ENCODE measurements at places on chromosomes 16 and 17.
A peak's percentile ranks its signal among the peaks of the same experiment; 100 is the strongest.

DNA sequence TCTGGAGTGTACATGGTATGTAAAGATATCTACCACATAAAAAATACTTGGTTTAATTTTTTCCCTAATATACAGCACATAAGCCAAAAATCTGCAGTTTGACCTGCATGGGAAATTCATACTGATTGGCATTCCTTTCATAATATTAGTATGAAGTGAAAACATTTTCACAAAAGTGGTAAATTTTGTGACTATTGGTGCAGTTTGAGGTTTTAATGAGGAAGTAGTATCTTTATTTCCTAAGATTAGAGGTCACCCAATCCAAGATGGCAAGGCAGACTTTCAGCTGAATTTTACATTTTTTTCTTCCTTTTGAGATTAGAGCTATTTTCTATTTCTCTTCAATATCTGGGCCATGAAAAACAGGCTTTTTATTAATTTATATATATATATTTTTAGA, 21.2 kb downstream of the METTL9 start:
- no peak for DNase-seq

- DNase-seq: no peak
Observed at GRCh38 chr17:2591040-2591640, 2.3 kb upstream of the PAFAH1B1 start.

GRCh38 chr17:17531156-17531555, 35.0 kb upstream of the RASD1 start:
- DNase-seq: no peak

GRCh38 chr17:62627904-62628633, 599 bp downstream of the MRC2 start:
- peak; percentile 43 for DNase-seq

GRCh38 chr17:14307560-14308024, 6.7 kb downstream of the HS3ST3B1 start:
- DNase-seq: no peak

GRCh38 chr17:63989622-63990345, 8.4 kb upstream of the PRR29 start:
- DNase-seq: no peak

DNA sequence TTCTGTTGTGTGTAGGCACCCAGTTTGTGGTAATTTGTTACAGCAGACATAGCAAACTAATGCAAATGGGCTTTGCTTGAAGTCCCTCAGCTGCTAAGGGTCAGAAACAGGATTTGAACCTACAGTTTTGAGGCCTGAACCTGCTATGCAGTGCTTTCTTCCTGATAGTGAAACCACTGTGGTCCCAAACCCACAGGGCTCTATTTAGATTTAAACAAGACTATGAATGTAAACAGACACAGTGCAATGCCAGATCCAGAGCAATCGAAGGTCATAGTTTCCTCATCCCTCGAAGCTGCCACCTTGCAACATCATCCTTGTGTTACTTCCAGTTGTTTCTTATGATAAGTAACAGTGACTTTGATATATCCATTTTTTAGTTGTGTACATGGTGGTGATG, 630.2 kb downstream of the WWOX start:
- no peak for DNase-seq

DNA sequence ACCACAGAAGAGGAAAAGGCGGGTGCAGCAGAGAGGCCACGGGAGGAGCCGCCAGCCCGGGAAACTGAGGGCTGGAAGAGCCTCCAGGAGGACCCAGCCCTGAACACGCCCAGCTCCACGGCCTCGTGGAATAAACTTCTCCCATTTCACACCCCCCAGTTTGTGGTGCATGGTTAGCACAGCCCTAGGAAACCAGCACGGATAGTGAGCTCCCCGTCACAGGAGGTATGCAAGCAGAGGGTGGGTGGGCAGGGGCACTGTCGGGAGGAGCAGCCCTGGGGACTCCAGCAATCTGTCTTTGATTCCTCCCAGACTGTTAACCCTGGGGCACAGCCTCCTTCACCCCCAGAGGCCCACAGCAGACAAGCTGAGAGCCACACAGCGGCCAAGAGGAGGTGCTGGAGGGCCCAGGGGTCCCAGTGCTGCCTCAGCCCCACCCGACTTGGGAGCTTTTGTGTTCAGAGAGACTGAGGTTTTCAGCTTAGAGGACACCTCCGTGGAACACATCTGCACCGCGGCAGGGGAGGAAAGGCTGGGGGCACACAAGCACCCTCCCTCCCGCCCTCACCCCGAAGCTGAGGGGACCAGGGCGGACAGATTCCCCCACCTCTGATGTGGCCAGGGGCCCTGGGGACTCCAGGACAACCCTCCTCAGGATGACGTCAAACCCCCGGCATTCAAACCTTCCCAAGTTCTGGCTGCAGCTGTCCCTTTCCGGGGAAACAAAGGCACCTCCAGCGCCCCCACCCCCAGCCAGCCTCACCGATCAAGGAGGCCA, 1.7 kb upstream of the IL17C start:
- DNase-seq: no peak

GRCh38 chr16:71885261-71885650, 1.3 kb upstream of the ZNF821 start:
- DNase-seq: no peak

- DNase-seq: no peak
Observed at GRCh38 chr17:38568845-38569510, 36.8 kb downstream of the SRCIN1 start.

DNA sequence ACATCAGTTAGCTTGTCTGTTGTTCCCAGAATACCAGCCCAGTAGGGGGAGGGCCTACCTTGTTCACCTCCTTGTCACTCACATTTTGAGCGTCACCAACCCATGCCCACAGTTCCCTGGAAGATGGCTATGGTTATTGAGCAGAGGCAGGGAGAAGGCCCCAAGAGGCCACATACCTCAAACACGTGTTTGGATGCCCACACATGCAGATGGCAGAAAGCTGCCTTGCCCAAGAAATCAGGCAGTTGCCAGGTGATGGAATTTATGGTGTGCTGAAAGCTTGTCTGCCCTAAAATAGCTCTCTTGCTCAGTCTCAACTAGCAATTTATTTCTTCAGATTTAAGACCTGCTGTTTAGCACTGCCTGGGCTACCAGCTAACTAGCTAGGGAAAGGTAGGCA, 16.5 kb upstream of the CMTM4 start:
- DNase-seq: no peak

DNA sequence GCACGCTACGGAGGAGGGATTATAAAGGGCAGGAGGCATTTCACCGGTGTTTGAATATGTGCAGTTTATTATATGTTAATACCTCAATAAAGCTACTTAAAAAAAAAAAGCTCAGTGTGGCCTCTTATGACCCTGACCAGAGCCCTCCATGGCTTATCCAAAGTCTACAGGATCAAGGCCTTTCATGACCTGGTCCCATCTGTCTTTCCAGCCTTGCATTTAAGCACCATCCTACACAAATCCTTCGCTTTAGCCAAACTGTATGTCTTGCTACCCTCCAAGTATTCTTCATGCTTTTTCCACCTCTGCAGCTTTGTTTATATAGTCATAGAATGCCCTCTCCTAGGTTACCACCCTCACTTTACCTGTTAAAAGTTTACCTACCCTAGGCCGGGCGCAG, 6.5 kb downstream of the MFSD6L start:
- DNase-seq: no peak

DNA sequence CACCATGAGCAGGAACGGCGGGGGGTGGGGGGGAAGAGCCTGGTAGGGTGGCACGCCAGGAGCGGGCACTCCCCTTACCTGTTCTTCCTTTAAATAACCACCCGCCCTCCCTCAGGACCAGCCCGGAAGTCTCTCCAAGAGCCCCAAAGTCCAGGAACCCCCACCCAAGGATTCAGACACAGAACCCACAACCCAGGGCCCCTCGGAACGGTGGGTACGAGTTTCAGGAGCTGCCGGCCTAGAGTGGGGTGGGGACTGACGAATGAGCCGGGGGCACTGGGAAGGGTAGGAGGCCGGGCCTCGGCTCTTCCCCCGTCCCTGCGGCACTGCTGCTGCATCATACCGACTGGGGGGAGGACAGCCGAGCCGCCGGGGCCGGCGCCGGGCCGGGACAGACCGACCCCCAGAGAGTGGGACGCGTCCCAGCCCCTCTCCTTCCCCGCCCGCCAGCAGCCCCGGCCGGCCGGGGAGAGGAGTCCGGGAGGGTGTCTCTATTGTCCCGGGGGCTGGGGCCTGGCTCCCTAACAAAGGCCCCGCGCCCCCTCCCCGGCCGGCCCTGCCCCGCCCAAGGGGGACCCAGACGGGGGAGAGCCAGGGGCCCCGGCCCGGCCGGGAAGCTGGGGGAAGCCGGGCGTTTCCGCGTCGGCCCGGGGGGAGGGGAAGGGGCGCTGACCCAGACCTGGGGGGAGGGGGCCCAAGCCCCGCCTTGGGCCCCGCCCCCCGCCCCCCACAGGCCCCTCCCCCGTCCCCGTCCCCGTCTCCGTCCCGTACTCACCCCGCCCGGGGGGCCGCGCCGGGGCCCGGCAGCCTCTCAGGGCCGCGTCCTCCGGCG, 747 bp downstream of the ATXN7L3 start:
- DNase-seq: peak; percentile 46

DNA sequence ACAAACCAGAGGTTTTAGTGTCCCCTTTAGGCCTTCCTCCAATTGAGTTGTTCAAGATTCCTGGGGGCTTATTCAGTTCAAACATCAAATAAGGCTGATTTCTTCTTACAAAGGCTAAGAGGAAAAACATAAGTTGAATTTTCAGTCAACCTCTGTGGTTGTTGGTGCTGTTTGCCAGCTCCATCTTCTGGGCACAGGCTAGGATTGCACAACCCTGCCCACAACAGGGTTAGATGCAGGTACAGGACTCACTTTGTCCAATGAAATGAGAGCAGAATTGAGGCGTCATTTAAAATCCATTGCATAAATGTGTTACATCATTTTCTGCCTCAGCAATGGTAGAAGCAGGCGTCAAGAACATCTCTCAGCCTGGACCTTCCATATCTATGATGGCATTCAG, 173.3 kb downstream of the PMP22 start:
- DNase-seq: no peak

GRCh38 chr16:85752511-85753420, 1.9 kb upstream of the C16orf74 start:
- no peak for DNase-seq

- DNase-seq: no peak
Observed at GRCh38 chr17:8472663-8473062, 37.0 kb downstream of the NDEL1 start.

- no peak for DNase-seq
Observed at GRCh38 chr17:39169518-39169917, 3.6 kb upstream of the ARL5C start.

DNA sequence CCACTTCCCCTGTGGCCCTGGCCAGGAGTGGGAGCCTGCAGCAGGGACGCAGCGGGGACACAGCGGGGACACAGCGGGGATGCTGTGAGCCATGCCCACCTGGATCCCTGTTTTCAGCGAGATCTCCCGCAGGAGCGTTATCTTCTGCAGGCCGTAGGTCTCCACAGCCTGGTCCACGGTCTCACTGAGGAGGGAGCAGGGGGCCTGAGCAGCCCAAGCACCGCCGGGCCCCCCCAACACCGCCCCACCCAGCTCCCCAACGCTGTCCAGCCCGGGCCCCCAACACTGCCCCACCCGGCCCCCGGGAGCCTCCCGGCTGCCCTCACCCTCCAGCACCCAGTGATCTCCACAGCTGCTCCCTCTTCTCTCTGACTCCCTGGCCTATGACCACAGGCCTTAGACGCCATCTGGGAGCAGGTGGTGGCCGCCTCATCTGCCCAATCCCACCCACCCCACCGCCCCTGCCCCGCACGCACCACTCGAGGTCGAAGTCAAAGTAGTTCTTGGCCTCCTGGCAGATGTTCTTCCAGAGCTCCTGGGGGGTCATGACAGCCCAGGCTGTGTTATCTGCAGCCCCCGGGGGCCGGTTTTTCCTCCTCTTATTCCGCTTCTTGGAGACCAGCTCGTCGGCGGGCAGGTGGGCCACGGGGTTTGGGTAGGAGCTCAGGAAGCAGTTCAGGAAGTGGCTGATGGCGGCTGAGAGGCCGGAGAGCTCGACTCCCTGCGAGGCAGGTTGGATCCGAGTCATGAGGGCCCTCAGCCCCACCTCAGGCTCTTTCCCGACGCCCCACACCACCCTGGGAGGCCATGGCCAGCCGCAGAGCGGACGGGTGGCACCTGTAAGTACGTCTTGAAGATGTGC, 17.0 kb downstream of the CLUH start:
- no peak for DNase-seq

- DNase-seq: no peak
Observed at GRCh38 chr16:73565263-73565662, 517.3 kb upstream of the ZFHX3 start.

DNA sequence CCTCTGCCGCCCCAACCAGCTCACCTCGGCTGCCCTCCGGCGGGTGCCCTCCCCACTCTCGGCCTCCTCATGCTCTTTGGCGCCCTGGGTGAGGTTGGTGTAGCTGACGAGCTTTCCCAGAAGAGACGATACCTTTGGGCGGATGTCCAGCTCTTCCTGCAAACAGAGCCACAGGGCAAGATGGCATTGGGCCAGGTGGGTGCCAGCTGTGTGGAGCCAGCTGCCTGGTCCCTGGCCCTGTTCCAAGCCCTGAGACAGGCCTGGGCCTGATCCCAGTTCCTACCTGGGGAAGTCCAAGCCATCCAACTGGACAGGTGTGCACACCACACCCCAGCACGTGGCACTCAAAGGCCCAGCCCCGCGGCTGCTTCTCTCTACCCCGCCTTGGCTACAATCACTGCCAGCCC, 6.9 kb downstream of the SLC12A4 start:
- DNase-seq: no peak

DNA sequence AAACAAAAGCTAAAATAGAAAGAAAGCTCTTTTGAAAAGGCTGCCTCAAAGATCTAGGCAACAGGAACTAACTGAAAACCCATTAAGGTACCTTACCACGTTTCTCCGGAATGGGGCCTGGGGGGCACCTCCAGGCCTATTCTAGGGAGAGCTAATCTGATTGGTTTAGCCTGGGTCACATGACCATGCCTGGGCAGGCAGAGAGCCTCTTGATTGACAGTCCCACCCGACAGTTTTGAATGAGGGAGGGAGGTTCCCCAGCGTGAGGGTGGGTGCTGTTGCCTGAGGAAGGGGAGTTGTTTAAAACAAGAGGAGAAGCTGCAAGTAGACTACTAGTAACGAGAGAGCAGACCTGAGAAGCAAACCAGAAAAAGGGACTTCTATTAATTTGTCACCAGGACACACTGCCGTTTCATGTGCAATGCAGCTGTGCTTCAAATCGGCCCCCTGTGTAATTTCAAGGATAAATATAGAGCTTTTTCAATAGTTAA, 143.4 kb upstream of the HS3ST2 start:
- DNase-seq: no peak

DNA sequence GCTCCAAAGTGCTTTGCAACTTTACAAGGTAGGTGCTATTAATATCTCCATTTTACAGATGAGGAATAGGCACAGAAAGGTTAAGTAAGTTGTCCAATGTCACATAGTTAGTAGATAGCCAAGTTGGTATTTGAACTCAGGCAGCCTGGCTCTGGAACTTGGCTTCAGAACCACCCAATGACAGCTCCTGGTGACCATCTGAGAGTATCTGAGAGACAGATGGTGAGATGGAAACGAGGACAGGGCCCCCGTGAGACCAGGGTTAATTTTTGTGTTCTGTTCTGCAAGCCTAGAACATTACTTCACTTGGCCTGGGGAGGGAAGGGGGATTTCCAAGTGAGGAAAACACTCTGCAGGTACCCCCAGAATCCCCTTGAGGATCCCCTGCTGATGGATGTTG, 9.8 kb upstream of the TMEM132E start:
- no peak for DNase-seq

Data from activated CD4-positive, alpha-beta T cell treated with anti-CD3 and anti-CD28 coated beads for 4 hours (primary cell).